ENCODE measurements at places on chromosomes 12 and 14. TPM values are rescaled to one million over a fixed set of nuclear protein-coding genes. Genes with fewer than 3 reads are reported as not detected.

ARHGEF25 gene
- 2.2 TPM for total RNA-seq

CLEC6A gene
- total RNA-seq, result not detected

GYS2 gene
- total RNA-seq, result not detected

GALNT9 gene
- not detected for total RNA-seq

TRHDE gene
- total RNA-seq, result not detected

CLEC4D gene
- not detected for total RNA-seq

RHOF gene
- 10.0 TPM for total RNA-seq

LUM gene
- 0.21 TPM for total RNA-seq

FGF23 gene
- total RNA-seq, result not detected

MMP17 gene
- 4.0 TPM for total RNA-seq
